Breast epithelium (tissue), 4 donors: ENCODE measurements at places on chromosomes 2 and 18. TPM values are rescaled to one million over a fixed set of nuclear protein-coding genes. Genes with fewer than 3 reads are reported as not detected.

DNA sequence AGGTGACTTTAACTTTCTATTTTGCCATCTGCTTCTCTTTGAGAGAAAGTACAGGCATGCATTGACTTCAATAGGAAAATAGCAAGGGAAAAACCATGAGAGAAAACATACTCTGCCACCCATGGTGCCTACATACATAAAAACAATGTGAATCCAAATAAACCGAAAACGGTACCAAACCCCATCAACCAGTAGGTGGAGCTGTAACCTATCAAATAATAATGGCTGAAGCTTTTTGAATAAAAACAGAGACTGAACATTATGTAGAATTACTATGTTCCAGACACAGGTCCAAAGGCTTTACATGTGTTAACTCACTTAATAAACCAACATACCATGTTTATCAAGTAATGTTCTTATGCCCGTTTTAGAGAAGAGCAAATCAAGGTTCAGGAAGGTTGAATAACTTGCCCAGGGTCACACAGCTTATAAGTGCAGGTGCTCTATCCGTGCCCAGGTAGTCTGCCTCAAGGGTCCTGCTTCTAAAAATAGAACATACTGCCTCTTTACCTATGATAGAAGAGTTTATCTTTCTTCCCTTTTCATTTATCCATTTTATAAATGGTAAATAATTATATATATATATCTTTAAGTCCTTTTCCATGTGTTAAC lies 293.9 kb upstream of the SYT4 start:
- H3K4me1 ChIP-seq: no peaks in the 10 kb centered on the region
- no peak overlapping the region for H3K27ac ChIP-seq
- no peaks in the 10 kb centered on the region for H3K27me3 ChIP-seq
- no peak overlapping the region for H3K4me3 ChIP-seq
- no peaks in the 10 kb centered on the region for H3K36me3 ChIP-seq
- no peak for DNase-seq

GRCh38 chr2:170846314-170846713 lies 29.6 kb downstream of the GAD1 start:
- no peak overlapping the region for H3K27ac ChIP-seq
- H3K36me3 ChIP-seq: no peaks in the 10 kb centered on the region
- DNase-seq: no peak
- no peaks in the 10 kb centered on the region for H3K4me1 ChIP-seq
- H3K4me3 ChIP-seq: no peak overlapping the region
- H3K27me3 ChIP-seq: peaks cover 8% of the 10 kb centered on the region

GRCh38 chr2:171513719-171514160 lies 8.5 kb upstream of the CYBRD1 start:
- no peak overlapping the region for H3K4me3 ChIP-seq
- H3K4me1 ChIP-seq: no peaks in the 10 kb centered on the region
- no peaks in the 10 kb centered on the region for H3K36me3 ChIP-seq
- H3K27me3 ChIP-seq: no peaks in the 10 kb centered on the region

GRCh38 chr2:178006710-178007109 lies 65.9 kb downstream of the PDE11A start:
- no peaks in the 10 kb centered on the region for H3K27me3 ChIP-seq
- DNase-seq: no peak
- no peak overlapping the region for H3K27ac ChIP-seq
- no peaks in the 10 kb centered on the region for H3K4me1 ChIP-seq
- H3K36me3 ChIP-seq: no peaks in the 10 kb centered on the region
- no peak overlapping the region for H3K4me3 ChIP-seq

GRCh38 chr2:210112871-210113270 lies 58.3 kb downstream of the KANSL1L start:
- DNase-seq: no peak
- H3K4me1 ChIP-seq: no peaks in the 10 kb centered on the region
- no peaks in the 10 kb centered on the region for H3K36me3 ChIP-seq
- no peak overlapping the region for H3K27ac ChIP-seq

GRCh38 chr2:152716805-152717227 lies 445 bp downstream of the PRPF40A start:
- DNase-seq: no peak
- H3K4me3 ChIP-seq: peak overlapping the region; percentile 87
- no peaks in the 10 kb centered on the region for H3K27me3 ChIP-seq
- no peaks in the 10 kb centered on the region for H3K36me3 ChIP-seq

GRCh38 chr2:200828572-200829257 lies 17.0 kb downstream of the BZW1 start:
- H3K4me3 ChIP-seq: no peak overlapping the region
- no peaks in the 10 kb centered on the region for H3K4me1 ChIP-seq
- no peak for DNase-seq
- H3K27me3 ChIP-seq: no peaks in the 10 kb centered on the region
- no peaks in the 10 kb centered on the region for H3K36me3 ChIP-seq

- H3K4me1 ChIP-seq: peaks cover 8% of the 10 kb centered on the region
- DNase-seq: no peak
- H3K27ac ChIP-seq: no peak overlapping the region
- H3K36me3 ChIP-seq: no peaks in the 10 kb centered on the region
These were observed 19.8 kb downstream of the POU3F3 start for GRCh38 chr2:104873689-104874054.

DNA sequence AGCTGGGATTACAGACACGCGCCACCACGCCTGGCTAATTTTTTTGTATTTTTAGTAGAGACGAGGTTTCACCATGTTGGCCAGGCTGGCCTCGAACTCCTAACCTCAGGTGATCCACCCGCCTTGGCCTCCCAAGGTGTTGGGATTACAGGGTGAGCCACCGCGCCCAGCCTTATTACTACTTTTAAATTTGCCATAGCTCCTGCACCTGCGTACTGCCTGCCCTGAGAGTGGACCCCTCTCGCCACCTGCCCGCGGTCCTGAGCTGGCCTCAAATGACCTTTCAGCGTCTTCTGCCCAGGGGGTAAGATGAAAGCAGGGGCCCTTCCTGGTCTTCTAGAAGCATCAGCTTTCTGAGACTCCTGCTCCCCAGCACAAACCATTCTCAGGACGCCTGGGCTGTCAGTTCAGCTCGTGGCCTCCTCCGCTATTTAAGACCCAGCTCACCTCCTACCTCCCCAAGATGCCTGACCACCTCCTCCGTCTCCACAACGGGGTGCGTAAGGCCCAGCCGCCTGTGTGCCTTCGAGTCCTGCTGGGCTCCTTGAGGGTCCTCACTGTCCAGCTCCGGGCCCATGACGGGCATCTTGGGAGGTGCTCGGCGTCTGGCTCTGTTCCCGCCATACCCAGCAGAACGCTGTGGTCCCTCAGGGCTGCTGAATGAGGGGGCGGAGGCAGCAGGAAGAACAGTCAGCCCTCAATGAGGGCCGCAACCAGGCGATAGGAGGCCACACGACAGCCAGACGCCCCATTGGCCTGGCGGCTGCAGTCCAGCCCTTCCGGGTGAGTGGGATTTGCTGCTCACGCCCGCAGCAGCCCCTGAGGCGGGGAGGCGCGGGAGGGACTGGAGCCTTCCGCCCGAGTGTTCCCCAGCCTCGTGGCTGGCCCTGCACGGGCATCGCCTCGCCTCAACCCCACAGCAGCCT lies 266.6 kb downstream of the TFCP2L1 start:
- H3K36me3 ChIP-seq: no peaks in the 10 kb centered on the region
- no peaks in the 10 kb centered on the region for H3K27me3 ChIP-seq
- H3K4me1 ChIP-seq: no peaks in the 10 kb centered on the region

DNA sequence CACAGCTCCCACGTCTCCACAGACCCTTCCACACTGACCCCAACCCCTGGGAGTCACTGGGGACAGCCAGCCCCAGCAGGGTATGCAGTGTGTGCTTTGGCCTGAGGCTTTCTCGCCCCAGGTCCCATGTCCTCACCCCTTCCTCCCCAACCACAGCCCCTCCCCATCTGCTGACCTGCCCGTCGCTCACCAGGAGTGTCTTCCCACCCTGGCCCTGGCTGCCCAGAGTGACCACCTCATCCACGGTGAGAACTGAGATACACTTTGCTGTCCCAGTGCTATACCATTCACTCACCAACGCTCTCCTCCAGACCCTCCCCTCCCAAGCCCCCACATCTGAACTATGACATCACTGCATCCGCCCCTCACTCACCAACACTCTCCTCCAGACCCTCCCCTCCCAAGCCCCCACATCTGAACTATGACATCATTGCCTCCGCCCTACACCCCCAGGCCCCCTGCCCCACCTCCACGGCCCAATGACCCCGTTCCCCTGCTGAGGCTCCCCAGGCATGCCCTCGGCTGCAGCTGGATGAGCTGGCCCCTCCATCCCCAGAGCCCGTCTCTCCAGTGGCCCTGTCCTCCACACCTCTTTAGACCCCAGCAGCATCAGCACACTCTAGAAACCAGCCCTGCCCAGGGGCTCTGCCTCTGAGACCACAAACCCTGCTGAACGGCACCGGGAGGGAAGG lies 55.2 kb downstream of the ANKMY1 start:
- H3K36me3 ChIP-seq: no peaks in the 10 kb centered on the region
- no peaks in the 10 kb centered on the region for H3K27me3 ChIP-seq
- H3K27ac ChIP-seq: no peak overlapping the region
- DNase-seq: peak; percentile 7

- no peaks in the 10 kb centered on the region for H3K36me3 ChIP-seq
- no peak overlapping the region for H3K27ac ChIP-seq
- DNase-seq: no peak
- no peak overlapping the region for H3K4me3 ChIP-seq
- no peaks in the 10 kb centered on the region for H3K4me1 ChIP-seq
These were observed 5.8 kb upstream of the FAM228A start for GRCh38 chr2:24169023-24169422.

DNA sequence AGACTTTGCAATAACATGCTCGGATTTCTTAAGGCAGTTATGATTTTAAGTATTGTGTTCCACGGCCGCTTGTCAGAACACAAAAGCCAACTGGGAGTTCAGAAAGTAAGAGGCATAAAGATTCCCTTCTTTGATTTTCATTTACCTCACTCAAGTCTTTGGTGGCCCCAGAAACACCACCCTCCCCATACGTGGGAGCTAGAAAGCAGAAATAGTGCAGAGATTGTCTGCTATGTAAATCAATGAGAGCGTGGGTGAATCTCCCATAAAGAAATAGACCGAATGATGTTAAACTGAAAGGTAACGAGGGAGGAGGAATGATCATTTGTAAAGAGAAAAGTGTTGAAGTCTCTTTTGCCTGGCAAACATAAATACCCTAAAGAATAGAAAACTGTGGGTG lies 322.1 kb upstream of the ETAA1 start:
- no peaks in the 10 kb centered on the region for H3K27me3 ChIP-seq
- H3K27ac ChIP-seq: no peak overlapping the region
- DNase-seq: no peak
- no peaks in the 10 kb centered on the region for H3K36me3 ChIP-seq
- no peak overlapping the region for H3K4me3 ChIP-seq

DNA sequence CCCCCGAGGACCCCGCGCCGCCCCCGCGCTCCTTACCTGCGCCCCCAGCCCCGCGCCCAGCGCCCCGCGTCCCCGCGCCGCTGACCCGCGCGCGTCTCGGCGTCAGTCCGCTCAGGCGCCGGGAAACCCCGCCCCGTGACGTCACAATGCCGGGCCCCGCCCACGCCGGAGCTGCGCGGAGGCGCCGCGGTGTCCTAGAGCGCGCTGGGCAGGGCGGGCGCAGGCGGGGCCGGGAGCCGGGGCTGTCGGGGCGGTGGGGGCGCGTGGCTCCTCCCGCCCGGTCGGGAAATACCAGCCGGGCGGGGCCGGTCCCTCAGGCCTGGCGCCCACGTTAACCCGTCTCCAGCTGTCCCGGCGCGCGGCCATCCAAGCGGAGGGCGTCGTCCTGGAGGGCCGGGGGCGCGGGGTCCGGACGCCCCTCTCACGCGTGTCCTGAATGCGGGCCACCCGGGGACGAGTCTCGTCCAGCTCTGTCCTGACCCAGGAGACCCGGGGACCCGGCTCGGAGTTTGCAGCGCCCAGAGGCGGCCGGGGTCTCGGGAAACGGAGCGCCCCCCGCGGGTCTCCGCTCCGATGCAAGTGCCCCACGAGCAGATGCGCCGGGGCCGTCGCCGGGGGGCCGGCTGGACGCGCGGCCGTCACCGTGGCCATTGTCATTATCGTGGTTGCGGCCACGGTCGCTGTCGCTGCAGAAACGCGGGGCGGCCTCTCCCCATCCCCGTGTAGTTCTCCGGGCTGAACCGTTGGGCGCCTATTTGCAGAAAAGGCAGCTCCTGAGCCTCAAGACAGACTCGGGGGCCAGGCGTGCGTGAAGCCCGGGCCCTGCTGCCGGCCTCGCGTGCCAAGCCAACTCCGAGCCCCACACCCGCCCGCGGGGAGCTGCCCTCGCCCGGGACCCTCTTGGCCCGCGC lies at the start of gene SLC66A2:
Gene SLC66A2, minus strand, starts transcription at position 109 of the 911 bp plus-strand sequence. CDS start 727 bp downstream, outside the sequence.
- H3K4me3 ChIP-seq: peak within 1 kb of the TSS; percentile 81
- H3K4me1 ChIP-seq: peaks cover 13% of the 10 kb centered on the region
- DNase-seq: peak; percentile 83
- no peaks in the 10 kb centered on the region for H3K36me3 ChIP-seq
- H3K27ac ChIP-seq: peak within 1 kb of the TSS; percentile 95

- DNase-seq: no peak
- H3K4me3 ChIP-seq: no peak overlapping the region
- H3K4me1 ChIP-seq: no peaks in the 10 kb centered on the region
- no peak overlapping the region for H3K27ac ChIP-seq
- no peaks in the 10 kb centered on the region for H3K27me3 ChIP-seq
These were observed 1374.9 kb upstream of the CELF4 start for GRCh38 chr18:38940475-38940862.

GRCh38 chr18:32380559-32380958 lies 90.1 kb downstream of the GAREM1 start:
- H3K4me3 ChIP-seq: no peak overlapping the region
- no peaks in the 10 kb centered on the region for H3K36me3 ChIP-seq
- no peaks in the 10 kb centered on the region for H3K4me1 ChIP-seq
- no peaks in the 10 kb centered on the region for H3K27me3 ChIP-seq
- no peak for DNase-seq
- no peak overlapping the region for H3K27ac ChIP-seq

- no peaks in the 10 kb centered on the region for H3K27me3 ChIP-seq
- H3K4me1 ChIP-seq: no peaks in the 10 kb centered on the region
- no peak overlapping the region for H3K4me3 ChIP-seq
- DNase-seq: no peak
These were observed 258.9 kb downstream of the METTL4 start for GRCh38 chr18:2312440-2312839.

GRCh38 chr2:54608224-54608623 lies 115.2 kb upstream of the EML6 start:
- H3K4me1 ChIP-seq: peaks cover 12% of the 10 kb centered on the region
- no peaks in the 10 kb centered on the region for H3K36me3 ChIP-seq
- no peaks in the 10 kb centered on the region for H3K27me3 ChIP-seq
- no peak for DNase-seq
- H3K4me3 ChIP-seq: no peak overlapping the region

- H3K27me3 ChIP-seq: no peaks in the 10 kb centered on the region
- H3K27ac ChIP-seq: peak overlapping the region; percentile 79
- H3K4me1 ChIP-seq: peaks cover 12% of the 10 kb centered on the region
- H3K36me3 ChIP-seq: no peaks in the 10 kb centered on the region
- no peak overlapping the region for H3K4me3 ChIP-seq
These were observed 30.7 kb downstream of the ATP8B1 start for GRCh38 chr18:57772387-57772799.

- DNase-seq: no peak
- no peak overlapping the region for H3K27ac ChIP-seq
- no peaks in the 10 kb centered on the region for H3K36me3 ChIP-seq
- no peak overlapping the region for H3K4me3 ChIP-seq
- H3K27me3 ChIP-seq: no peaks in the 10 kb centered on the region
These were observed 9.8 kb upstream of the IL36A start for GRCh38 chr2:112995346-112995920.

GRCh38 chr2:170026361-170026760 lies 151.6 kb upstream of the MYO3B start:
- H3K27ac ChIP-seq: no peak overlapping the region
- no peak for DNase-seq
- no peak overlapping the region for H3K4me3 ChIP-seq
- H3K36me3 ChIP-seq: no peaks in the 10 kb centered on the region
- H3K4me1 ChIP-seq: no peaks in the 10 kb centered on the region

CKAP2L gene
- total RNA-seq: not detected

EN1 gene
- total RNA-seq: 6.4 TPM

TNFAIP6 gene
- total RNA-seq: 5.3 TPM

RASGRP3 gene
- 13.1 TPM for total RNA-seq

HDHD2 gene
- 41.0 TPM for total RNA-seq

SS18 gene
- total RNA-seq: 205 TPM

CCL20 gene
- 6.7 TPM for total RNA-seq
